ENCODE measurements at places on chromosomes 2 and 18. TPM values are rescaled to one million over a fixed set of nuclear protein-coding genes. Genes with fewer than 3 reads are reported as not detected.

GRCh38 chr2:208937521-208937920, 486.3 kb upstream of the MAP2 start:
- no peak for DNase-seq

DNA sequence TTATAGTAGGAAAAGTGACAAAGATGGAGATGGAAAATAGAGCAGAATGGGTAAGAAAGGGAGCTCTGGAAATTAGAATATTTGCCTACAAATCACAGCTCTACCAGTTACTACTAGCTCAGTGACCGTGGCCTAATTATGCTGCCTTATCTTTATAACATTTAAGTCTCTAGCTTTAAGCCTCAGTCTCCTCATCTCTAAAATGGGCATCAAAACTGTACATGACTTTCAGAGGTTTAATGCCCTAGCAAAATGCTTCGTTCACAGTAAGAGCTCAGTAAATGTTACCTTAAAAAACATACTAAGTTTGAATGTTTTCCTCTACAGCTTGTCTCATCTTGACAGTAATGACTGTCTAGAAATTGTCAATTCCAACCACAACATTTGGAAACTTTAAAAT, 8.3 kb upstream of the PTPRM start:
- DNase-seq, result no peak

DNA sequence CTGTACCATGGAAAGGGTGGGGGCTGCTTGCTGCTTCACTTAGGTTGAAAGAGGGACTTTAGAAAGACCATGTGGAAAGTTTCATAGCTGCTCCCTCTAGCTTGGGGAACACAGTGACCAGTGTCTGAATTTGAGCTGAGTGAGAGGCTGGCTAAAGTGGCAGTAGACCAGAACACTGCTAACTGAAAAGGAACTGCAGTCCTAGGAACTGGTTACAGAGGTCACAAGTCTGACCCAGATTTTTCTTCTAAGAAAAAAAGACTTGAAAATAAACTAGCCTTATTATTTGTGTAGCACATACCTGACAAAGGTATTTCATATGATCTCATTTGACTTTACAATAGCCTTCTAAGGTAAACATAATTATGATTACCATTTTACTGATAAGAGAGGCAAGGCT, 153.6 kb downstream of the FSHR start:
- no peak for DNase-seq

DNA sequence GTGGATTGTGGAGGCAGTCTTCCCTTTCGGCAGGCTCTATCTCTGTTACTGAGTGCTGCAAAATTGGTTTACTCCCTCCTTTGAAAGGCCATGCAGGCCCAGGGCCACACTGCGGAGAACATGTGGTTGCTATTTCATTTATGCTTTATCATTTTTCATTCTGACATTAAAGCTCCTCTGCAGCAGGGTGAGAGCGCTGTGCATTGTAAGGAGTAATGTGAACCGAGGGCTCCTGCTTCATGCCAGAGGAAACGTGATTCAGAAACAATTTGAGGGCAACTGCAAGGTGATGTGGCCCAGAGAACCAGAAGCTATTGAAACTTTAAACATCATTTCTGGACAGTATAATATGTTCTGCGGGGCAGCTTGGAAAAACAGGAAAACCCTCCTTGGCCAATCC, 341.6 kb upstream of the NT5C1B start:
- DNase-seq, result no peak

- no peak for DNase-seq
Measured at GRCh38 chr2:88053296-88053695, 2.3 kb downstream of the KRCC1 start.

DNA sequence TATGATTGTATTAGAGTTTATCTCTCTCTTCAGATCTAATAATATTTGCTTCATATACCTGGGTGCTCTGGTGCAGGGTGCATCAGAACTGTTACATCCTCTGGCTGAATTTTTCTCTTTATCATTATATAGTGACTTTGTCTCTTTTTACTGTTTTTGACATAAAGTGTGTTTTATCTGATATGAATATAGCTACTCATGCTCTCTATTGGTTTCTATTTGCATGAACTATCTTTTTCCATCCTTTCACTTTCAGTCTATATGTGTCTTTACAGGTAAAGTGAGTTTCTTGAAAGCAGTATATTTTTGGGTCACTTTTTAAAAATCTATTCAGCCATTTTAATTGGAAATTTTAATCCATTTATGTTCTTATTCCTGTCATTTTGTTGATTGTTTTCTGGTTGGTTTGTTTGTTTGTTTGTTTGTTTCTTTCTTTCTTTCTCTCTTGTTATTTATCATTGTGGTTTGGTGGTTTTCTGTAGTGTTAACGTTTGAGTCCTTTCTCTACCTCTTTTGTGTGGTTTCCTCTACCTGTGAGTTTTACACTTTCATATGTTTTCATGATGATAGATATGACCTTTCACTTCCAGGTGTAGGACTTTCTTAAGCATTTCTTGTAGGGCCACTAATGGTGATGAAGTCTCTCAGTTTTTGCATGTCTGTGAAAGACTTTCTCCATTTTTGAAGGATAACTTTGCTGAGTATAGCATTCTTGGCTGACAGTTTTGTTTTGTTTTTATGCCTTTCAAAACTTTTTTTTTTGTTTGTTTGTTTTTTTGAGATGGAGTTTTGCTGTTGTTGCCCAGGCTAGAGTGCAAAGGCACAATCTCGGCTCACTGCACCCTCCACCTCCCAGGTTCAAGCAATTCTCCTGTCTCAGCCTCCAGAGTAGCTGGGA, 54.9 kb downstream of the CCNT2 start:
- no peak for DNase-seq

GRCh38 chr2:168357797-168358472, 98.1 kb upstream of the CERS6 start:
- no peak for DNase-seq

CYP1B1 gene
- 36.3 TPM for total RNA-seq

GRCh38 chr2:62704654-62705006, 883 bp upstream of the EHBP1 start:
- no peak for DNase-seq

SERPINB5 gene
- total RNA-seq, result not detected

- no peak for DNase-seq
Measured at GRCh38 chr2:234139755-234140154, 89.3 kb downstream of the SPP2 start.
